ENCODE measurements at places on chromosomes 4 and X. TPM values are rescaled to one million over a fixed set of nuclear protein-coding genes. Genes with fewer than 3 reads are reported as not detected.

The PPP4R3C gene
- not detected for total RNA-seq

The STOX2 gene
- total RNA-seq, result 15.5 TPM

The GAGE12J gene
- not detected for total RNA-seq

The SCML2 gene
- total RNA-seq, result 0.99 TPM

The KCTD8 gene
- total RNA-seq, result not detected

The CYSLTR1 gene
- total RNA-seq, result under 0.01 TPM

The YY2 gene
- total RNA-seq, result 1.5 TPM

The WDR17 gene
- 0.33 TPM for total RNA-seq

The ADAM29 gene
- total RNA-seq, result not detected

The GPRIN3 gene
- not detected for total RNA-seq

The RENBP gene
- not detected for total RNA-seq

The GAB1 gene
- 14.6 TPM for total RNA-seq

The NXF2 gene
- total RNA-seq, result not detected

The FMR1NB gene
- not detected for total RNA-seq

The TLR7 gene
- total RNA-seq, result not detected

The IBSP gene
- not detected for total RNA-seq

The UGT2B10 gene
- total RNA-seq, result not detected

The ABLIM2 gene
- total RNA-seq, result 0.32 TPM

The PCDH7 gene
- total RNA-seq, result 94.5 TPM

The NDP gene
- total RNA-seq, result not detected

The CCDC160 gene
- total RNA-seq, result under 0.01 TPM

The IQCM gene
- total RNA-seq, result not detected

The PCYT1B gene
- 12.1 TPM for total RNA-seq

The SCLT1 gene
- total RNA-seq, result 13.3 TPM

The PPID gene
- 13.8 TPM for total RNA-seq

The C4orf51 gene
- total RNA-seq, result not detected

The NRK gene
- total RNA-seq, result not detected

The SLC9B1 gene
- 0.45 TPM for total RNA-seq

The OPRPN gene
- not detected for total RNA-seq

The PPP3CA gene
- total RNA-seq, result 108 TPM

The ASB12 gene
- total RNA-seq, result not detected

The DGKK gene
- not detected for total RNA-seq

The GPR34 gene
- total RNA-seq, result not detected

The GLRA2 gene
- not detected for total RNA-seq

The SUPT20HL2 gene
- not detected for total RNA-seq

The FNIP2 gene
- total RNA-seq, result 29.5 TPM

The CNGA1 gene
- total RNA-seq, result 0.12 TPM

The SLC34A2 gene
- not detected for total RNA-seq

The NHS gene
- 12.5 TPM for total RNA-seq

The RBPJ gene
- total RNA-seq, result 38.7 TPM

The STARD8 gene
- 0.05 TPM for total RNA-seq

The PDE5A gene
- total RNA-seq, result 17.3 TPM

The MED28 gene
- total RNA-seq, result 10.7 TPM

The ATOH1 gene
- not detected for total RNA-seq

The RAB33A gene
- total RNA-seq, result not detected
